Natural killer cell treated with Interleukin-12 subunit alpha and Interleukin-12 subunit beta and Interleukin-15 and Interleukin-18, amount 100 ng/mL, for 72 hours (primary cell): ENCODE measurements at places on chromosomes 5 and 9. TPM values are rescaled to one million over a fixed set of nuclear protein-coding genes. Genes with fewer than 3 reads are reported as not detected.

Gene NIPAL4
- total RNA-seq = 0.43 TPM

DNA sequence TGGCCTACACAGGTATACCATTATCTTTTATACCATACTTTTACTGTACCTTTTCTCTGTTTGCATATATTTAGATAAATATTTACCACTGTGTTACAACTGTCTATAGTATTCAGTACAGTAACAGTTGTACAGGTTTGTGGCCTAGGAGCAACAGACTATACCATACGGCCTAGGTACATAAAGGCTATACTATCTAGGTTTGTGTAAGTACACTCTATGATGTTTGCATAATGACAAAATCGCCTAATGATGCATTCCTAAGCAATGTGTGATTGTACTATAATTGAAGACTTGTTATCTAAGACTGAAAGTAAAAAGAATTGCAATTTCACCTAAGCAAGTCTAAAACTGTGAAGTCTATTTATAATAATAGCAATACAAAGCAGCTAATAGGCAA, 3.9 kb downstream of the C9orf72 start:
- no peaks in the 10 kb centered on the region for H3K36me3 ChIP-seq
- no peaks in the 10 kb centered on the region for H3K27me3 ChIP-seq
- no peak for DNase-seq

DNA sequence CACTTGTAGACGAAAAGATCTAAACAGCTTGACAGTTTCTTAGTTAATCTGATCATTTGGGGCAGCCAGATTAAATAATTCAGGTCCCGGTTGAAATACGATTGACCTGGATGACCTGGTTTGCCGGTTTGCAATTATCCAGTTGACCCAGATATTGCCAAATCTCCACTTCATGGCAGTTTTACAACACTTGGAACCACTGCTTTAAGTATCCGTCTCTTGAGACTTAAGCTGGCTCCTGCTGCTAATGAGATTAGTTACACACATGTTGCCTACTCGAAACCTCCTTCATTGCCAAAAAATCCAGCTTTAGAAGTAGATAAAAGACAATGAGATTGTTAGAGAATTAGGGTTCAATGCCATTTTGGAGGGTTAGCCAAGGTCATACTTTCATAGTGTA, 136.2 kb upstream of the HAPLN1 start:
- no peaks in the 10 kb centered on the region for H3K36me3 ChIP-seq
- no peaks in the 10 kb centered on the region for H3K27me3 ChIP-seq
- no peak overlapping the region for H3K27ac ChIP-seq
- no peaks in the 10 kb centered on the region for H3K4me1 ChIP-seq
- H3K4me3 ChIP-seq = no peak overlapping the region

DNA sequence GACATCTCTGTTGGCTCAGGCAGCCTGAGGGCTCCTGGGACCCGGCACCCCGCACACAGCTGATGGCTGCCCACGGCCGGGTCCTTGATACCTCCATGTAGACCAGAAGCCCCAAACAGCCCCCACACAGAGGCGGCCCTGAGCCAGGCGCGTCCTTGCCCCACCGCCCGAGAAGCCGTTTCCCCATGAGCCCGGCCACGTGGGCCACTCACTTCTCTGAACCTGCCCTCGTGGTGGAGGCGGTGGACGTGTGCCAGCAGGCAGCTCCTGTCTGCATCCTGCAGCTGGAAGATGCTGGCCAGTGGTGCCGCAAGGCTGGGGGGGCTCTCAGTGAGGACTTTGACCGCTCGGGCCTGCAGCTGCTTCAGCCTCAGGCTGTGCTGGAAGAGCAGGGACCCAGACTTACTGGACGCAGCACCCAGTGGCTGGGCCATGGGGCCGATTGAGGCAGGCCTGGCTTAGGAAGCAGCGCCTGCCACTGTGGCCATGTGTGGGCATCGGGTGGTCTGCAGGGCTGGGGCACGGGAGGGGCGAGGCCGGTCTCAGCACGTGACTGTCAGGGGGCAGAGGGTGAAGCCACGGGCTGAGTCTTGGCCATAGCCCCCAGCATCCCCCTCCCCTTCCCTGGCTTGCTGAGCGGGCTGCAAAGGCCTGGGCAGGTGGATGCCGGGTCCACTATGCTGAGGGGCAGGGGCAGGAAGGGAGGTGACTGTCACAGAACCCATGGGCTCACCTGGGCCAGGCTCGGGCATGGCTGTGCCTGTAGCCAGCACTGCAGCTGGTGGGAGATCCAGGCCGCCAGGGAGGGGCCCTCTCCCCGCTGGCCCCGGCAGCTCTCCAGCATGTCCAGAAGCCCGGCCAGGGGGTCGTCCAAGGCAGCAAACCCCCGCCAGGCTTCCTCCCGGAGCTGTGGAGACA, 50.0 kb downstream of the EXD3 start:
- H3K36me3 ChIP-seq = no peaks in the 10 kb centered on the region
- no peak overlapping the region for H3K4me3 ChIP-seq

DNA sequence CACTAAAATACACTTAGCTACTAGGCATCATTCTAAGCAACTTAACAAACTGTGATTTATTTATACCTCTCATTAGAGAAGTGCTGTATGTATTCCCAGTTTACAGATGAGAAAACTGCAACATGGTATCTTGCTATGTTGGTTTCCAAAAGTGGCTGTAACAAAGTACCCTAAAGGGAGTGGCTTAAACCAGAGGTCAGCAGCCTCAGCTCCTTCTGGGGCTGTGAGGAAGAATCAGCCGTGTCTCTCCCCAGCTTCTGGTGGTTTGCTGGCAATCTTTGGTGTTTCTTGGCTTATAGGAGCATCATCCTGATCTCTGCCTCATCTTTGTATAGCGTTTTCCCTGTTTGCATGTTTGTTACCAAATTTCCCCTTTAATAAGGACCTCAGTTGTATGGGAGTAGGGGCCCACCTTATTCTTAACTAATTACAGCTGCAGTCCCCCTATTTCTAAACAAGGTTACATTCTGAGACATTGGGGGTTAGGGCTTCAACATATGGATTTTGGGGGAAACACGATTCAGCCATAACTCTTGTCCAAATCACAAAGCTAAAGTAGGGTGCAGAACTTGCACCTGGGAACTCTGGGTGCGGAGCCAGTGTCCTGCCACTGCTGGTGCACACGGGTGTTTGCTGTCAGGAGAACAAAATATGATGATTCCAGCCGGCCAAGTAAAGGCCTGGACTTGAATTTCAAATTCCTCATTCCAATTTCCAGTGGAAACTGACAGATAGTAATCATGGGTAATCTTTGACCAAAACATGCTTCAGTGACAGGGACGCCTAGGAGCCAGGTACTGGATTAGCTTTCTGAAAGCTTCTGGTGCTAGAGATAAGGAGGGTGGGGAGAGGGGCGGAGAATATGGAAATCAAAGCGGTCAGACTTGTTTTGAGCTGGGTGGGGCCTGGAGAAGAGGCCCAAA, 43.3 kb downstream of the RAI14 start:
- no peak for DNase-seq
- H3K4me1 ChIP-seq = no peaks in the 10 kb centered on the region
- no peaks in the 10 kb centered on the region for H3K27me3 ChIP-seq
- H3K36me3 ChIP-seq = no peaks in the 10 kb centered on the region
- H3K4me3 ChIP-seq = no peak overlapping the region
- H3K27ac ChIP-seq = no peak overlapping the region

- H3K36me3 ChIP-seq = peaks cover 5% of the 10 kb centered on the region
- no peak overlapping the region for H3K4me3 ChIP-seq
- H3K4me1 ChIP-seq = peaks cover 21% of the 10 kb centered on the region
- H3K27me3 ChIP-seq = no peaks in the 10 kb centered on the region
- DNase-seq = no peak
Measured at GRCh38 chr5:154949781-154950180, 8.9 kb downstream of the MRPL22 start.
